Activated CD4-positive, alpha-beta T cell treated with anti-CD3 and anti-CD28 coated beads for 48 hours (primary cell): ENCODE measurements at places on chromosomes 2 and 18.
A peak's percentile ranks its signal among the peaks of the same experiment; 100 is the strongest.

GRCh38 chr2:44570271-44570670 lies 208.5 kb downstream of the CAMKMT start:
- no peak for DNase-seq

DNA sequence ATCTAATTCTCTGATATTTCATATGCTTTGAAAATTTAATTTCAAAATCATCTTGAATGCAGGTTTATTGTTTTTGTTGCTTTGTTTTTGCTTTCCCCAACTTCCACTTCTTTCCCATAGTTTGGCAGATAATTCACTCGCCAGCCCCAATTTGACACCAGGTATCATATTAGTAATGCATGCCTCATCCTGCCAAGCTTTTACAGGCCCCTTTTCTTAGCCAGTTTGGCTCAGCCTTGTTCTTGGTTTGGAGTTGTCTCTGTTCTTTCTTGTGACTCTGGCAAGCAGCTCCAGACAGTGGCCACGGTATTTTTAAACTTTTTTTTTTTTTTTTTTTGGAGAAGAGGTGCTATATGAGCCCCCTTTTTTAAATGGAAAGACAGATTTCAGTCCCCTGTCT lies 65.3 kb downstream of the PMS1 start:
- DNase-seq, result no peak

GRCh38 chr2:16407358-16407757 lies 258.3 kb downstream of the CYRIA start:
- no peak for DNase-seq

GRCh38 chr18:76264876-76265250 lies 230.2 kb downstream of the ZNF516 start:
- no peak for DNase-seq

DNA sequence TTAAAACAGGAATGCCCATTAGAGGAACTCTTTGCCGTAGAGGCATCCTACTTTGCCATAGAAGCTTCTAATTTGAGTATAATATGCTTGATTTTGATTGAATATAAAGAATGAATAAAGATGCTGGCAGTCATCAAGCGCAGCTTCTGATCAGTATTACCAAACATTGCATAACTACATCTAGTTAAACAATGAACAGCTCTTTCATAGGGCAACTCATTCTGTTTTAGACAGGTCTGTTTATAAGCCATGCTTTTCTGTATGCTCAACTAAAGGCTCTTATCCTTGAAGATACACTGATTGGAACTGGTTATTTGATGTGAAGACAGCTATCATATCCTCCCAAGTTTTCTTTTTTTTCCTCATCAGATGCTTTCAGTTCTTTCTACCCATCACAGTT lies 122.6 kb upstream of the FAM117B start:
- no peak for DNase-seq

DNA sequence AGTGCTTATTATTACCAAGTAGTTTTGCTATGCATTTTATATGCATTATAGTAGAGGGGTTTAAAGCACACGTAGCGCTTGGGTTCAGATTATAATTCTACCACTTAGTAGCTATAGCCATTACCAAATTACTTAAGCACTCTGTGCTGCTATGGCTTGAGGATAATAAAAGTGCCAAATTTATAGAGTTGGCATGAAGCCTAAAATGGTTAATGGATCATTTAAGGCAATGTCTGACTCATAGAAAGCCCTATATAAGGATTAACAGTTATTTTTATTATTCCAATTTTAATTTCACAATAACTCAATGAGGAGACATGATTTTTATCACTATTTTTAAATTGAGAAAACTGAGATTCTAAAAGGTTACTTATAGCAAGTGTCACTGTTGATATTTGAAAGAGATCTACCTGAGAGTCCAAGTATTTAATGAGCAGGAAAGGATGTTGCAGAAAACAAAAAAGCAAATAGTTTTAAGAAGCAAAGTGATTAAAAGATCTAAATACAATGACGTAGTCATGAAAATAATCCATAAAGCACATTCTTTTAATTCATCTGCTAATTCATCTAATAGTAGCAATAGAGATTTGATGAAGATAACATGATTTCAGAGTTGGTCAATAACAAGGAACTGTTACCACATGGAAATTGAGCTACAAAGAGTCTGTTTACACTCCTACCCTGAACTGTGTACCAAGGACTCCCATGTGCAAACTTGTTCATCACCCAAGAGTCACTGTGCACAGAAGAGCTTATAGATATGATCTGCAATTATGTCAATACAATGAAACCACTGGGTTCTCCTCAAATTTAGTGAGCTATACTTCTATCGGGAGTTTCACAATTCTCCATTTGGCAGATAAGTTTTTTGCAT lies 78.8 kb upstream of the DTNA start:
- no peak for DNase-seq

DNA sequence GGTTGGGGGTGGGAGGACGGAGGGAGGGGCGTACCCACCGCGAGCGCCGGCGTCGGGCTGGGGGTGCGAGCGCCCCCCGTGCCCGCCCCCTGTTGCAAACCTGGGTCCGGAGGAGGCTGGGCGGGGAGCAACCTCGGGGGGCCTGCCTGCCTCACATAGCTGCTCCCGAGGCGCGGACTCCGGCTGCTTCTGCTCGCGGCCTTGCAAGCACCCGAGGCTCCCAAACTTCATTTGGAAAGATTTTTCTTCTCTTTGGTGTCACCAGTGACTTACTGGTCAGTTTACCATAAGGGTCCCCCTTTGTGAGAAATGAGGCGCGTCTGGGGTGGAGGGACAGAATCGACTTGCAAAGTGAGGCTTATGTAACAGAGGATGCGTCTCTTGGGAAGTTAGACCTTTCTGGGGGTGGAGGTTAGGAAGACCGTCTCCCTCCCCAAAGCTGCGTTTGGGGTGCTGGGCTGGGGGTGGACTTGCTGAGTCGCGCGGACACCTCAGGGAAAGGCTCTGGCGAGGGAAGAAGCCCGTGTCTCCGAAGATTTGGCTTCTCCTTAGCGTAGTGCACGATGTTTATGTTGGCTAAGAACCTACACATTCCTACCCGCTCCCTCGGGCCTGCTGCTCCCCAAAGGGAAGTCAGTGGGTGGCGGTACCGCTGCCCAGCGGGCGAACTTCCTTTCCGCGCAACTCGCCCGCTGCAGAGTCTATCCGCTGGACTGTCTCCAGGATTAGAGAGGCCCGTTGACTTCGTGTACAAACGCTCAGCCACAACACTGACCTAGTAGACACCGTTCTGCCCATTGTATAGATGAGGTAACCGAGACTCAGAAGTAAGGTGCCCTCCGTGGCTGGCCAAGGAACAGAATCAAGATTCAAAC lies 559 bp downstream of the TMEM37 start:
- DNase-seq, result no peak

DNA sequence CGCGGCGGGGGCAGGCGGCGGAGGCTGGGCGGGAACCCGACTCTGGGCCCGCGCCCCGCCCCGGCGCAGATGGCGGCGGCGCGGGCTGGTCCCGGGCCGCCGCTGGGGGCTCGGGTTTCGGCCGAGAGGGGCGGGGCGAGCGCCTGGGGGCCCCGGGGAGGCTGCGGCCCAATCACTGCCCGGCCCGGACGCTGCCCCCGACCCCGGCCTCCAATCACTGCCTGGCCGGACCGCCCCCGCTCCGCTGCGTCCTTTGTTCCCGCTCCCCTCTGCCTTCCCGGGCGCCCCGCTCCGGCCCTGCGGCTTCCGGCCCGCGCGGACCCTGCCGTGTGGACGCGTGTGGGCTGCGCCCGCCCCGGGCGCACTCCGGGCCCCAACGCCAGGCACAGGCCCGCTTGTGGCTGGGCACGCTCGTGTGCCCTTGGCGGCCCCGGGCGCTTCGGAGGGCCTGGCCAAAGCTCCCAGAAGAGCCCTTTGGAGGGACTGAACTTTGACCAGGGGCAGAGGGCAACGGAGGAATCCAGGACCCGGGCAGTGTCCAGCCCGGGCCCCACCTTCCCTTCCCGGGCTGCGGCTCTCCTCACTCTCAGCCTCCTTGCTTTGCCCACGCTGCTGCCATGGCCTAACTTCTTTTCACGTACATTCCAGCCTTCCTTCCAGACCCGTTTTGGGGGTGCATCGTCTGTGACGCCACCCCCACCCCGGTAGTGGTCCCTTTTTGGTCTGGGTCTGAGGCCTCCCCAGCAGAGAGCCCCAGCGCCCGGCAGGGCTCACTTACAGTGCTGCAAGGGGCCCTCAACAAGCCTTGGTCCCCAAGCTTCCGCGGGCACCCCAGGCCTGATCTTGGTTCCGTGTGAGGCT lies 27.1 kb upstream of the PTMA start:
- DNase-seq, result no peak

GRCh38 chr2:106138543-106139237 lies 55.4 kb downstream of the UXS1 start:
- no peak for DNase-seq

DNA sequence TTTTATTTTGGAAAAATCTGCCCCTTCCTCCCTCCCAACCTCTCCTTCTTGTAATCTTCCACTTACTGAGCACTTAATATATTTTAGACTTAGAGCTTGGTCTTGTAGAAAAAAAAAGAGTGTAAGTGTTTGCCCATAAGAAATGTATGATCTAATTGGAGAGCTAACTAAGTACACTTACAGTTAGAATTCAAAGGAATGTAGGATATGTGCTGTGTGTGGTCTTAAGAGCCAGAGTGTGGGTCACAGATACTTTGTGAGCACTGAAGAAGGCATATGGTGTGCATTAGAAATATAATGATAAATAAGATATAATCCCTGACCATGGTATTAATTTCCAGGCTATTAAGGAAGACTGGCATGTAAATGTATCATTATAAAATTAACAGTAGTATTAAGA lies 91.8 kb upstream of the ZNF521 start:
- DNase-seq, result no peak

- no peak for DNase-seq
Observed at GRCh38 chr2:12603781-12604295, 112.9 kb upstream of the TRIB2 start.

- DNase-seq, result no peak
Observed at GRCh38 chr18:8537400-8537799, 71.8 kb upstream of the RAB12 start.

GRCh38 chr2:230657462-230657861 lies 55.2 kb upstream of the CAB39 start:
- no peak for DNase-seq

DNA sequence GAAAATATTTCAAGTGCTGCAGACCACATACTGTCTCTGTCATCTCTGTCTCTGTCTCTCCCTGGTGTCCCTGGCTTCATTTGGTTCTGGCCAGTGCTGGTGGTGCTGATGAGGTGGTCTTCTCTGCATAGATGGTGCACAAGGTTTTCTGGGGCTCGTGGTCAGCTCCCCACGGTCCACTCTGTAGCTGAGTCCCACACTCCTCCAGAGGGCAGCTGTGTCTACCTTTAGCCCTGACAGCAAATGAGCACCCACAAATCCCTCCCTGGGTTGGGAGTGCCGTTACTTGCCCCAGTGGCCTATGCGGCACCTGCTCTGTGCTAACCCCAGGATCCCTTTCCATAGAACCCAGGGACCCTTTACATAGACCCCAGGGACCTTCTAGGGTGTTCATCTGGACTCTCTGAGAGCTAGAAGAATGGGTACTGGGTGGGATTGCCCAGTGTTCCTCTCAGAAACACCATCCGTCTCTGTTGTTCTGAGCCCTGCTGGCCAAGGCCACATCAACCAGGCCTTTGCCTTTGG lies 129.3 kb downstream of the CAPN13 start:
- DNase-seq, result no peak

GRCh38 chr2:1771626-1772280 lies 27.4 kb upstream of the PXDN start:
- DNase-seq, result no peak

DNA sequence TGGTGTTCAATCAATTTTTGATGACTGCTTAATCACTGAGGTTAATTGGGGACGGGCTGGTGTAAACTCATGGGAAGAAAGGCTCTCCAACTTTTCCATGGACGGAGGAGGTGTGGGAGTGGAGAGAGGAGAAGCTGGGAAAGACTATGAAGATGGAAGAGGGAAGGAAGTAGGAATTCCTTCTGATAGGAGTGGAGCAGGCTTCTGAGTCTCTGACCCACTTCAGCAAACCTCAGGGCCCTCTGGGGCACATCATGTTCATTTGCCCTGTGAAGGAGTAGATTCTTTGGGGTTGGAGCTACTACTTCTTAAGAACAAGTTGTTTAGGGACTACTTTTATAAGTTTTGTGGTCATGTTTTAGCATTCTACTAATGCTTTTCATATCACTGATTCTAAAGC lies 87.0 kb upstream of the MAP4K3 start:
- DNase-seq, result no peak

GRCh38 chr18:35477497-35477896 lies 20.3 kb downstream of the INO80C start:
- DNase-seq, result no peak

- DNase-seq, result no peak
Observed at GRCh38 chr2:45859682-45860081, 208.2 kb downstream of the PRKCE start.

DNA sequence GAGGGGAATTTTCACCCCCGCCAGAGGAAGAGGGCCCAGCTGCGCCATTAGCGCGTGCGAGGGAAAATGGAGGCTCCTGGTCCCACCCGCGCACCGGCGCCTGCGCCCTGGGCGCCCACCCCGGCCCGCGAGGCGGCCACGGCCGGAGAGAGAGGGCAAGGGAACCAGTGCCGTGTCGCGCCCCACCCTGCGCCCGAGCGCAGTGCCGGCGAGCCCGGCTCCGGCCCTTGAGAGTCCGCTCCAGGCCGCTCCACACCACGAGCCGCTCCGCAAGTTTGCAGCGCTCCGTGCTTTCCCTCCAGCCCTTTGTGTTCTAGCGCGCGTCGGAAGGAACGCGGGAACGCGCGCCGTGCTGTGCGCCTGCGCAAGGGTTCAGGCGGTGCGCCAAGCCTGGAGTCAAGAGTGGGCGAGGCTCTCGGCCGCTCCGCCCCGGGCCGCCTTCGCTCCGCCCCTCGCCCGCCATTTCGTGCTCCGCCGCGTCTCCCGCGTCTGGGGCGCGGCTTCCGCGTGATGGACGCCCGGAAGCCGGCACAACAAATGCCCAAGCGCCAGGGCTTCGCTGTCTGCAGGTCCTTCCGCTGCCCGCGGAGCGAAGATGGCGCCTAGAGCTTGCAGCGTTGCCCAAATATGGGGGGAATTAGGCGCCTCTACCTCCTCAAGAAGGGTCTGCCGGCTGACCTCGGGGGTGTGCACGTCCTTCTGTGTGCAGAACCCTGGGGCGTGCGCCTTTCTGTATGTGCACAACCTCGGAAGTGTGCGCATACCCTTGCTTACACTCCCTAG lies 46.1 kb upstream of the PTMA start:
- DNase-seq, result peak; percentile 97

- DNase-seq, result no peak
Observed at GRCh38 chr2:215812966-215813365, 200.4 kb downstream of the MREG start.

DNA sequence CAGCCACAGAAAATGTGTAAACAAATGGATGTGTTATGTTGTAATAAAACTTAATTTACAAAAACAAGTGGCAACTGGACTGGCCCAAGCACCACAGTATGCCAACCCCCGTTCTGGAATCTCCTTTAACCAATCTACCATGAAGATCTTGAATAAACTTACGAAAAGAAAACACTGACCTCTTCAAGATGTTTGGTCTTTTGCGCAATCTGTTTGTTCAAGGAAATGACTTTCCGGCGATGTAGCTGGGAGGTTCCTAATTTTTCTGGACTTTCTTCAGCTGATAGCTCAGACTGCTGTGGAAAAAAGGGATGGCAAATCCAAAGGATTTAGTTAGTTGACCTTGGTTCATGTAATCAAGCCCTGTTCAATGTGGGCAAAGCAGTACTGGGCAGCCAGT lies 55.7 kb downstream of the CCDC93 start:
- DNase-seq, result no peak

- DNase-seq, result peak; percentile 25
Observed at GRCh38 chr2:172090044-172090961, 5.0 kb downstream of the DLX1 start.
